ENCODE measurements at places on chromosomes 5 and 9.
A peak's percentile ranks its signal among the peaks of the same experiment; 100 is the strongest.

- no peak for DNase-seq
Measured at GRCh38 chr5:138596105-138596881, 21.1 kb upstream of the HSPA9 start.

- DNase-seq = no peak
Measured at GRCh38 chr9:26457151-26457550, 435.5 kb downstream of the CAAP1 start.

DNA sequence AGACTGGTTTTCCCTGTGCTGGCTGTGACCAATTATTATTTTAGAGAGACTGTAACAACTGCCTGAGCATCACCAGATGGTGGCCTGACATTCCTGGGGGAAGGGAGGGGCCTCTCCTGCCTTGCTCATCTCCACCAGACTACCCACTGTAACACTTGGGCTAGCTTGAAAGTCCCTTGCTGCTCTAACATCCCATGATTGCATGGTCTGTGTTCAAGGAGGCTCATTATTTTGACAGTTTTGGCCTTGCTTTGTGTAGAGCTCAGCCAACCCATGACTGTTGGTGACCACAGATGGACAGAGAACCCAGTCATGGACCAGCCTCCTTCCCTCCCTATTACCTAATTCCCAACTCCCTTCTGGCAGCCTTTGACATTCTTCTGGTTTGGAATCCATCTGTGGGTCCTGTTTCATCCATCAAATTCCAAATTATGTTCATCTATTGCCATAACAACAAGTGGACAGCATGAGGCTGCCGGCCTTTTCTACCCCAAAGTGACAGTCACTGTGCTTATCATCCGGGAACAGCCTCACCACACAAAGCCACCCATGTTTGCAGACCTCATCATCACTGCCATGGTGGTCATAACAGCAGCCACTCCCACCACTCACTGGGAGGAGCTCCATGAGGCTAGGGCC, 49.0 kb upstream of the ICE1 start:
- DNase-seq = no peak

DNA sequence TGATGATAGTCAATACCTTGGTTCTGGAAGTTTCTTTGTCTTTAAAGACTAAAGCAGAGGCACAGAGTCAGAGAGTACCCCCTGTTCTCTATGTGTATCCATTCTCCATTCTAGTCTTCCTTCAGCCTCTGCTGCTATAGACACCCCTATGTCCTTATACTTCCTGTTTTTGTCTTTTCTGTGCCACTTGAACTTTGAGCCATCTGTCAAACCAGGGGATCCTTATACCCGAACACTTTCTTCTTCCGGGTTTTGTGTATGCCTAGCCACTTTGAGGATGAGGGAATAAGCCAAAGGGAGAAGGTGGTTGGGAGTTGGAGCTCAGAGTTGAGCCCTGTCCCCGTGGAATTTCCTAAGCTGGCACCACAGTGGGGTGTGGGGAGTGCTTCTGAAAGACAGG, 61.1 kb upstream of the IL6ST start:
- no peak for DNase-seq

DNA sequence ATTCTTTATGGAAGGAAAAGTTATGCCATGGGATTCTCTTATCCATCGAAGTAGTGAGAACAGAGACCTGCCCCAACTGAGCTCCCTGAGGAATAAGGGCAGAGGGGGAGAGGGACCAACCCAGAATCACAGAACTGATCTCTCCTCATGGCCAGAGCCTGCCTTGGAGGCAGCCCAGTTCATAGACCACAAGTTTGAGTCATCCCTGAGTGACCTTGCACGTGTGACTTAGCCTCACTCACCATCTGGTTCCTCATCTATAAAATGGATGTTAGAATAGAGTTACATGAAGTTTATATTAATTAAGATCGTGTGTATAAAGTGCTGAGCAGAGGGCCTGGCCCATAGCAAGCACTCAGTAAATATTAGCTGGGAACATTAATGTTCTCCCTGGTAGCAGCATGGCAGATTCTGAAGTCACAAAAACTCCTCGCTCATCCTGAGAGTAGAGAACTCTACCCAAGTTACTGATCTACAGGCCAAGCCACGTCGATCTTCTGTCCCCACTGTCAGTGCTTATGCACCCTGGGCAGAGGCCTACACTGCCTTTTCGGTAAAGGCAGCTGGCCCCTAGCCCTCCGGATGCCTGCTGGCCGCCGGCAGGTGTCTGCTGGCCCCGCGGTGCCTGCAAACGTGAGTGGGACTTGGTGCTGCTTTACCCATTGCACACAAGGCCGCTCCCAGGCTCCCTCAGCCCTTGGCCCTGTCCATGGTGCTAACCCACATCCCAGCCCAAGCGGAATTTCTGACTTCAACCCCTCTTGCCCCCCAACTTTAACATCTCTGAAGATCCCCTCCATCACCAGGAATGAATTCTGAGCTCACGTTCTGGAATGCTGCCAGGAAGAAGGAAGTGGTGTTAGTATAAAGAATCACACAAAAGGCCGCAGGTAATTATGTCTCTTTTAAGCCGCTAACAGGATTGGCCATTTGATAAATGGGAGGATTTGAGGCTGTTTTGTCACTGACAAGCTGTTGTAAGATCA, 61.1 kb upstream of the ARAP3 start:
- peak; percentile 65 for DNase-seq

DNA sequence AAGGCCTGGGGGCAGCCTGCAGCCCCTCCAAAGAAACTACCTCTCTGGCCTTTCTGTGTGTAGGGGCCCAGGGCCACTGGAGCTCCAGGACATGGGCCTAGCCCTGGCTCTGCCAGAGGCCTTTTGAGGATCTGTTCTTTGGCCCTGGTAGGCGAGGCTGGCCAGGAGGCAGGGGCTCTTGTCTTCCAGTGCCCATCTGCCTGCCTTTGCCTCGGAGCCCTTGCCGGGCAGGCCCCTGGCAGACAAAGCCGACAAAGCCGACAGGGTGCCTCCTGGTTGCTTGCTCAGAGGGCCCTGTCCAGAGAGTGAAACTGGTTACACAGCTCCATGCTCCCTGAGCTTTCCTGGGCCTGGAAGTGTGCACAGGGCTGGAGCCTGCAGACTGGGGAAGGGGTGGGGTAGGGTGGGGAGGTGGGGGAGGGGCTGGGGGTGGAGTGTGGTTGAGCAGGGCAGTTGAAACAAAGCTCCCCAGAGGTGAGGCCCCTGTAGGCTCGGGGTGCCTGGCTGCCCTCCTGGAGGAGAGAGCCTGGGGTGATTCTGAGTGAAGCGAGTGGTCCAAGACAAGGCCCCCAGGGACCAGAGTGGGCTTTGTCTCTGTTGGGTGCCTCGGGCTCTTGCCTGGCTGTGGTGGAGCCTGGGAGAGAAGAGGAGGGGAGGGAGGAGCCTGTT, 29.3 kb downstream of the PTPA start:
- peak; percentile 60 for DNase-seq

- DNase-seq = no peak
Measured at GRCh38 chr5:61053937-61054336, 108.3 kb downstream of the SMIM15 start.

GRCh38 chr9:92592946-92593861, 57.4 kb upstream of the ECM2 start:
- DNase-seq = no peak

GRCh38 chr5:14028938-14029584, 84.6 kb upstream of the DNAH5 start:
- no peak for DNase-seq

DNA sequence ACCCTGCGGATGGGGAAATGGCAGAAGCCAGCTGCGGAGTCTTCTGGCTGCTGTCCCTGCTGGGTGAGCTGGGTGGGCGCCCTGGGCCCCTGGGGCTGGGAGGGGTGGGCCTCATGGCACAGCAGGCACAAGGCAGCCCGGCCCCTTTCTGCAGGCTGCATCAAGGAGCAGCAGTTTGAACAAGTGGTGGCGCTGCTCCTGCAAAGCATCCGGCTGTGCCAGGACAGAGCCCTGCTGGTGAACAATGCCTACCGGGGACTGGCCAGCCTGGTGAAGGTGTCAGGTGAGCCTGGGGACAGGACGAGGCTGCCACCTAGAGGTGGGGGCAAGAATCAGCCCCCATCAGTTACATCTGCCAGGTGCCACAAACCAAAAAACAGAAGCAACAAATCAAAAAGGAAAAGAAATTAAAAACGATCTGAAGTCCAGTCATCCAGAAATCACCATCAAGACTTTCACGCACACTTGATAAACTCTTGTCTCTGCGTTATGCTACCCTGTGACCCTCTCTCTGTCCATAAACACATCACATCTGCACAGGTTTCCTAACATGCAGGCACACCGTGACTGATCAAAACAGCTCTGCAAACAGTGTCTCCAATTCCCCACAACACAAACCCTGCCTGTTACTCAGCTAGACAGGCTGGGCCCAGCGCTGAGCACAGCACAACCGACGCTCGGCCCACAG, 13.9 kb downstream of the REXO4 start:
- peak; percentile 51 for DNase-seq

- no peak for DNase-seq
Measured at GRCh38 chr5:126364206-126364902, 58.9 kb upstream of the GRAMD2B start.

- DNase-seq = no peak
Measured at GRCh38 chr5:10468256-10468655, 26.6 kb downstream of the ROPN1L start.

GRCh38 chr5:100270023-100270771, 265.0 kb upstream of the FAM174A start:
- DNase-seq = no peak

- peak; percentile 35 for DNase-seq
Measured at GRCh38 chr5:14870337-14871213, 1.0 kb downstream of the ANKH start.

- DNase-seq = no peak
Measured at GRCh38 chr9:81772144-81772543, 82.8 kb upstream of the TLE1 start.

- DNase-seq = no peak
Measured at GRCh38 chr5:78530342-78531096, 118.1 kb downstream of the LHFPL2 start.

DNA sequence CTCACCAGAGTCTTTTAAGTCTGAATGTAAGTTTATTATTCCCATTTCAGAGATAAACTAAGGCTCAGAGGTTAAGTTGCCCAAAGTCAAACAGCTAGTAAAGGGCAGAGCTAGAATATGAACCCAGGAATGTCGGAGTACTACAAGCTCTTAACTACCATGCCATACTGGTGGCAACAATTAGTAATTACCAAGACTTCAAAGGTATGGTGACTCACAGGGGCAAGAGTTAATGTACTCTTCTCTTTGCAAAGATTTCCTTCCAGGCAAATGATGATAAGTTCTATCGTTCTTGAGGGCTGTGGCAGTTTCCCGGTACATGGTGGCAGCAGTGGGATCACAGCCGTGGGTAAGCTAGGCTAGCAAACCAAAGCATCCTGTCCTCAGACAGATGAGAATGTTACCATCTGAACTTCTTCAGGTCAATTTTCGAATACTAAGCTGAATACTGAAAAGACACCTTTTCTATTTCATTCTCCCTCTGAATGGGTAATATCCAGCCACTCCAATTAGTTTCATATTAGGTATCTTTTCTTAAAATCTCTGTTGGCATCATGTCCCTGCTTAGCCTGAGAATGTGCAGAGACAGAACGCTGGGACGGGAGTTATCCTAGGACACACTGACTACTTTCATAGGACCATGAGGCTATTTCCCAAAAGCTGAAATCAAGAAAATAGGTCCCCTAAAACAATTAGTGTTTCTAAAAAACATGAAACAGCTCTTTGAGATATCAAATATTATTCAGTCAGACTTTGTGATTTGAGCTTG, 117.0 kb upstream of the NR5A1 start:
- DNase-seq = no peak

- DNase-seq = no peak
Measured at GRCh38 chr5:61679562-61679961, 347.5 kb downstream of the ZSWIM6 start.

GRCh38 chr5:17748201-17748600, 113.9 kb downstream of the TAF11L14 start:
- DNase-seq = no peak

GRCh38 chr9:89505048-89505447, 7.1 kb upstream of the SEMA4D start:
- no peak for DNase-seq

- no peak for DNase-seq
Measured at GRCh38 chr5:63228154-63228553, 649.5 kb downstream of the LRRC70 start.

DNA sequence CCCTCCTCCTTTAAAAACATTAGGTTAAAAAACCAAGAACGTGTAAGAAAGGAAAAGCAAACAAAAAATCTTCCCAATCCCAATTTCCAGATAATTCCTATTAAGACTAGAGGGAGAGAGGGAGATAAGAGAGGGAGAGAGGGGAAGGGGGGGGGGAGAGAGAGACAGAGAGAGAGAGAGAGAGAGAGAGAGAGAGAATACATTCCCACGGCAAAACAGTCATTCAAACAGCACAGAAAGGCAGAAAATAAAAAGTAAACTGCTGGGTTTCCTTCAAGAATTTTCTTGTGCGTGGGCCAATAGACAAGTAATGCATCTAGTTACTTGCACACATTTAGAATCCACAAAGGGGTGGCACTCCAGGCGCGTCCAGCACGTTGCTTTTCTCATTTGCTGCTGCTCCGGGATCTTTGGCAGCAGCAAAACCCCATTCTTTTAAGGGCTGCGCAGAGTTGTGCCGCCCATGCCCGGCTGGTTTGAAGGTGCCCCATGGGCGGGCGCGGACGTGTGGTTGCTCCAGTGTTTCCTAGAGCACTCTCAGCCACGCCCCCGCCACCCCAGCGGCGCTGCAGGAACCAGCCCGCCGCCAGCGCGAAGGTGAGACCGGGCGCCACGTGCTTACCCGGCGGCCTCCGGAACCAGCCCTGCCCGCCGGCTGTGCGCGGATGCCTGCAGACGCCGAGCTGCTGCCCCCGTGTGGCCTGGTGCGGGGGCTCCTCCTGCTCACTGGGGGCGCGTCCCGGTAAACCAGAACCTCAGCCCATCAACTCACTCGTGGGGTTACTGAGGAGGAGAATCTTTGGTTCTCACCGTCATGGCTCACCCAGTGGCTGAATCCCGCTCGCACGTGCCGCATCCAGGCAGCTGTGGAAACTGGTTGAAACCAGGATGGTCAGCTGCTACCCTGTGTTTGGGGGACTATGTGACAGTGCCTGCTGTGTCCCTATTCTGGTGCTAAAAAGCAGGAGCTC, 44.6 kb downstream of the STC2 start:
- peak; percentile 91 for DNase-seq

GRCh38 chr5:76971511-76971910, 18.7 kb downstream of the CRHBP start:
- peak; percentile 66 for DNase-seq

GRCh38 chr9:1039589-1039988, 10.6 kb upstream of the DMRT2 start:
- no peak for DNase-seq

DNA sequence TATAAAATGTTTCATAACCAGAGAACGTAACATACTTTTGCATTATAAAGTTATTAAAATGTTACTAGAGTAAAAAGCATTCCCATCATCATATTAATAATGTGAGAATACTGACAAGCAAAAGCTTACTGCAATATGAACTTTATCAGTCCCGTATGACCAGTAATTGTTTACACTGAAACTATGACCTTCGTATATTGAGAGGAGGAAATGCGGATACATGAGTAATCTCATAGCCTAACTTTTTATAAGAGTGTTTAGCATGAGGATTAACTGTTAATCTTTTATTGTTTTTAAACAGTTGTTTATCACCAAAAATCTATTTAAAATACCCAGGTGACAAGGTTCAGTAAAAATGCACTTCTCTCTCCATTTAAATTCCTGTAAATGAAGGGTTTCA, 272.4 kb downstream of the SLF1 start:
- DNase-seq = no peak

- DNase-seq = no peak
Measured at GRCh38 chr9:135326633-135327152, 152.9 kb upstream of the PPP1R26 start.
